NCI-H526 treated with DMSO at 0.1 percent for 48 hours (cell line): ENCODE measurements at places on chromosomes 5 and 9.

DNA sequence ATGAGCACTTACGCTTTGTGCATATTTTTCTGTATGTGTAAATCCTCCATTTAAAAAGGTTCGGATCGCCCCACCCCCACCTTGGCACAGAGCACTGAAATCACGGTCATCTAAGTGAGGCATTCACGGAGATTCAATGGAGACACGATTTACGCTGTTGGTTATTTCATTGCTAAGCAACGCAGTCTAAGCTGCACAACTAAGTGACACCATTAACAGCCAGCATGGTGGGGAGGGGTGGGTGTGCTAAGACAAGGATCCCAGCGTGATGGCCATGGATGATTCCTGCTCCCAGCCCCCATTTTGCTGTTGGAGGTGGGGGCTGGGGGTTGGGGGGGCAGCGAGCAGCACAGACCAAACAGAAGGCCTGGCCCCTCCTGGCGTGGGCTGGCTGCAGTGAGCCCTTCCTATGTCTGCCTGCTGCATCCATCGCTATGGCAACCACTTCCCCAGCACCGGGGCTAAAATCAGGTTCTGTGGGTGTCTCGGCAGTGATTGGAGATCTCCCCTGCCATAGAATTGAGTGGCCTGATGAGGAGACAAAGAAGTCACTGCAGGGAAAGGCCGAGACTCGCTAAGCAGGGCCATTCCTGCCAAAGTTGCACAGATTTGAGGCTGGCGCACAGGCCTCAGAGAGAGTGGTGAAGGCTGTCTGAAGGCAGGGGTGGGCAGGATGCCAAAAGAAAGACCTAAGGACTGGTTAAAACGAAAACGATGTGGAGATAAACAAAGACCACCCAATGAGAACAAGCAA lies 14.3 kb upstream of the MARCHF6 start:
- DNase-seq = no peak

GRCh38 chr5:93328833-93329232 lies 252.2 kb downstream of the NR2F1-AS1 start:
- no peak for DNase-seq

GRCh38 chr5:115831163-115831768 lies 10.1 kb downstream of the ATG12 start:
- DNase-seq = no peak

DNA sequence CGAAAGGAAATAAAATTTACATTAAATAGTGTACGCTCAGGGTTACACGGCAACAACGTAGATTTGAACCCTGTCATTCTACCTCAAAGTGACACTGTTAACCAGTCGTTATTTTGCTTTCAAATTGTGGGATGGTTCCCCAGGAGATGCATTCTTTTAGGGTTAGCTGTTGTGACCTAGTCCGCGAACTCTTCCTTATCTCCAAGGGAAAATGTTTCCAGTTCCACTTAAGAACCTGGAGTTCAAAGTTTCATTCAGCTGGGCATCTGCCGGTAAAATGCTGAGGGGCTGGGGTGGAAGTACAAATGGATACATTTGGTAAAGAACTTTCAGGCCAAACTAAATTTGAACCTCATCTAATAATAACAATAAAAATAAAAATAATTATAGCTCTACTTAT lies 264.6 kb downstream of the NR3C1 start:
- DNase-seq = no peak

- DNase-seq = no peak
Observed at GRCh38 chr9:5939530-5939929, 48.8 kb downstream of the MLANA start.

DNA sequence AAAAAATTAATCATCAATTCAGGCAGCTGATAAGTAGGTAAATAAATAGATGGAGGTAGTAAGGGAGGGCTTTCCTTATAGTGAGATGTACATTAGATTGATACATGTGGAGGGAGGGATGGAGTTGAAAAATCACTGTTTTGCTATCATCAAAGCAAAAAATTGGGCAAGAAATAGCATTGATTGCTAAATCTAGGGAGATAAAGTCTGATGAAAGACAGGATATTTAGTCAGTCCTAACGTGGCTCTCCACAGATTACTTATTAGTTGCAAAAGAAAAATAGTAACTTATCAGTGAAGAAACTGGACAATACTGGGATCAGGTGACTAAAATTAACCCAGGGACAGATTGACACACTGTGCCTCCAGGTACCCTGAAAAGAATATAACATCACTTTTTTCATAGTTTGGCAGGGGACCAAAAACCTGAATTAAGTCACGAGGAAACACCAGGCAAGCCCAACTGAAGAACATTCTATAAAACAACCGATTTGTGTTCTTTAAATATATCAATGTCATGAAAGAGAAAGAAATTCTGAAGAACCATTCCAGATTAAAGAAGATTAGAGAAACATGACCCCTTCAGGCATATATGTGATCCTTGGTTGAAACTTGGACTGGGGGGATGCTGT lies 27.1 kb upstream of the GOLPH3 start:
- DNase-seq = no peak

GRCh38 chr5:78605611-78606010 lies 43.0 kb downstream of the LHFPL2 start:
- no peak for DNase-seq

DNA sequence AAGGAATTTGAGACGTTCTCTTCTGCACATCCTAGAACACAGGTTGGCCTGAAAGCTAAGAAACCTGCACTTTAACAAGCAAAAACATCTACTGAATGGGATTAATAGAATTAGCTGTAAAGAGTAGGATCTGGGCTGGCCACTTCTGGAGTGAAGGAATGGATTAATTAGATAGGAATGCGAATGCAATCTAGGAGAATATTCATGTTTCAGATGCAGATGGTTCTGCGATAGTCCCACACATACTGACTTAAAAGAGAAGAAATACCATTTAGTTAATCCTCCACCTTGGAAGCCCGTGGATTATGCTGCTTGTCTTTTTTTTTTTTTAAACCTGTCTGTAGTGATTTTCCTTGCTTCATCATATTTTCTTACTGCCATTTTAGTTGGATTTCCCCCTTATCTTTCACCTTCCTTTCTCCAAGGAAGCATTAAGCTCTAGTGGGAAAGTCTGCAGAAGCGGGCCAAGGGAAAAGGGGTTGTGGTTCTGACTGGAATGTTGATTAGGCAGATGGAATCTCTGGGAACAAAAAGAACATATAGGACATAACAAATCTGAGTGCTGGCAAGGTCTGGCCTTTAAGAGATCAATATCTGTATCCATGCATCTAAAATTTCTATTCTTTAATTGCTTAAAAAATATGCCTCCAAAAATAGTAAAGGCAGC lies 152.4 kb downstream of the ALDH1A1 start:
- DNase-seq = no peak

GRCh38 chr9:33202018-33202417 lies 34.9 kb upstream of the B4GALT1 start:
- no peak for DNase-seq

- DNase-seq = no peak
Observed at GRCh38 chr9:130126721-130127433, 45.3 kb upstream of the NCS1 start.

DNA sequence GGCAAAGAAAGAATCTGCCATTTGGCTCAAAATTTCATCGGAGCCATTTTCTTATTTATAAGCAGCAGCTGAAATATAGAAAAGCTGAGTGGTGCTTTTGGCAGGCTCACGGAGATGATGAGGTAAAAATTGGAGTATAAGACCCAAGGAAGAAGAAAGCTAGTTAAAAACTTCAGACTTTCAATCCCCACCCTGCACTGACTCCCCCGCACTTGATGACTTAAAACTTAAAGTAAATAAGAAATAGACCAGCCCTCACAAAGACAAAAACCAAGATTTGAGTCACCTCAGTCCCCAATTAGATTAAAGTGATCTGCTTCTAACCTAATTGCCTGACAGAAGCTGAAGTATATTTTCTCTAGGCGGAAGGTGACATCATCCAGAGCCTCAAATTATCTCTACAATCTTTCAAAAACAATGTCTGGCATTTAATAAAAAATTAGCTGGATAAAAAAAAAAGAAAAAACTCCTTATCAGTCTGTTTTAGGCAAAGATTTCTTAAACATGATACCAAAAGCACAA lies 124.0 kb upstream of the PJA2 start:
- DNase-seq = no peak

GRCh38 chr5:17064241-17064640 lies 128.2 kb upstream of the MYO10 start:
- DNase-seq = no peak

GRCh38 chr9:117035546-117035945 lies 348.4 kb downstream of the TRIM32 start:
- DNase-seq = no peak

GRCh38 chr5:179219661-179220620 lies 125.3 kb downstream of the ADAMTS2 start:
- no peak for DNase-seq

- DNase-seq = no peak
Observed at GRCh38 chr9:127104581-127105311, 17.7 kb downstream of the ANGPTL2 start.

DNA sequence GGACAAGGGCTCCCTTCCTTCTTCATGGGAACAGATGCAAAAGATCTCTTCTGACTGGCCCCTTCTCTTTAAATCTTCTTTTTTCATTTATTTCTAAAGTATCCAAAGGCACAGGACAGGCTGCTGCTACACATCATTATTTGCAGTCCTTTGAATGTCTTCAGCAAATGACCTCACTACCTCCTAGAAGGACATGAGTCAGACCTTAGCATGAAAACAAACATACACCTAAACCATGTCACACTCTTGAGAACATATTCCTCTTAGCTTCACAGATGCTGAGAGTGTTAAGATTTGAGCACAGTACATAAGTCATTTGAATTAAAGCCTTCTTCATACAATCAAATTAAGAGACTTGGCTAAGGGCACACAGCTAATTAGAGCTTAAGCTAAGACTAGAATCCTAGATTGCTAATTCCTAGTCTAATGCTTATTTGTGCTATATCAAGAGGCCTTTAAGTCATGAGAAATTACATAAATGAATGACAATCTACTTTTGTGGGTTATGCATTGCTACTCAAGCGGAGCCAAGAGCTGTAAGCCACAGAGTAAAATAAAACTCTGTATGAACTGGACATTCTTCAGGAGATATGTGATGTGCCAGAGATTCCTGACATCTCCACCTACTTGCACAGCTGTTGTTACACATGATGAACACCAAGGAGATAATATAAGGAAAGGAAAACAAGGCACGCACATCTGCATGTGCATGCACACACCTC lies 109.1 kb upstream of the PTGER4 start:
- DNase-seq = no peak

DNA sequence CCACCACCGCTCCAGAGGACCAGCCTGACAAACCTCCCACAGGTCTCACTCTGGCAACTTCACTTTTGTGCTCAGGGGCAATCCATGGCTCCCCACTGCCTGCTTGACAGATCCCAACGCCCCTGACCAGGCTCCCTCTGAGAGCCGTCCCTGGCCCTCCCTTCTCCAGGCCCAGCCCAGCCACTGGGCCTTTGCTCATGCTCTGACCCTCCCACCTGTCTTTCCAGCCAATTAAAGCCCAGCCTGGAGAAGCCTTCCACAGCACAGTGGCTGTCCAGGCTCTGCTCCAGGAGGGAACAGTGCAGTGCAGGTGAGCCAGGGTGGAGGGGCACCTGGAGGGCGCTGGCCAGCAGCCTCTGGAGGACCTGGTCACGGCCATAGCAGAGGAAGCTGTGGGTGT lies 3.3 kb downstream of the ENTPD2 start:
- no peak for DNase-seq
